ENCODE measurements at places on chromosomes 12 and 14.

DNA sequence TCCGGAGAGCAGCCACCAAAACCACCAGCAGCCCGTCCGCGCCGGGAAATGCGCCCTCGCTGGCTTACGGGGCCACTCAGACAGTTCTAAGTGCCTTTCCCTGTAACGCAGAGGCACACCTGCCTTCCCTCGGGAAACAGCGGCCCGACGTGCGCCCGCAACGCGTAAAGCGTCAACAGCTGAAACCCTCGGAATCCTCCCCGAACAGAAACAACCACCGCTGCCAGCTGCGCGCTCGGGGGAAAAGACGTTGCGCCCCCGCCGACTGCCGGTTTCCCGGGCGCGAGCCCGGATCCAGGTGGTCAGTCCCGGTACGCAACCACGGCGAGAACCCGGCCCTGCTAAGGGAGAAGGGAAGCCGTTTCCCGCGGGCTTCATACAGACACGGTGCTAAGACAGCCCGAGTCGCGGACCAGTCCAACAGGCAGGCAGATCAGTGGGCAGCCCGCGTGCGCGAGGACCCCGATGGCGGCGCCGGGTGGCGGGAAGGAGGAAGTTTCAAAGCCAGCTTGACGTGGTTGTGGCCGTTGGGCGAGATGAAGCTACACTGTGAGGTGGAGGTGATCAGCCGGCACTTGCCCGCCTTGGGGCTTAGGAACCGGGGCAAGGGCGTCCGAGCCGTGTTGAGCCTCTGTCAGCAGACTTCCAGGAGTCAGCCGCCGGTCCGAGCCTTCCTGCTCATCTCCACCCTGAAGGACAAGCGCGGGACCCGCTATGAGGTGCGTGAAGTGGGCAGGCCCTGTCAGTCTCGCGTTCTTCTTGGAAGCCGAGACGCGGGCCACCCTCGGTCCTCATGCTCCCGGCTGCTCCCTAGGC is at the start of gene LRR1:
Gene LRR1 (plus strand): TSS at position 456 of the 816 bp plus-strand sequence. CDS start 81 bp downstream, at position 537.
- peak; percentile 57 for DNase-seq

GRCh38 chr12:14473707-14474287 is 93.9 kb downstream of the PLBD1 start:
- no peak for DNase-seq

DNA sequence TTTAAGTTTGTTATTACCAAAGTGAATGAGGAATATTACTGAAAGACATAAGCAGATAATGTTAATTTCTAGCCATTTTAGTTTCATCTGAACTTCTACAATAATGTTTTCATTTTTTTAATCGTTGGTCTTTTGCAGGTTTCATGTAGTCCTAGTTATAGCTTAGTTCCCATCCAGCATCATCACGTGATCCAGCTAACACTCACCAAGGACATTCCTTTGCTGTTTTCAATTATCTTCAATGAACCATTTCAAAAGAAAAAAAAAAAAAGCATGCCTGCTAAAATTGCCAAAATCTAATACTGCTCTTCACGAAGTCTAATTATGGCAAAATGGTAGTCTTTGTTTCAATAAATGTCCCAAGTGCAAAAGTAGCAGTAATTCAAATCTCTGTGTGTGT is 187.7 kb upstream of the ATXN7L3B start:
- DNase-seq: no peak

GRCh38 chr12:27462151-27462694 is 15.7 kb downstream of the SMCO2 start:
- no peak for DNase-seq

- DNase-seq: no peak
Measured at GRCh38 chr14:96895658-96896271, 98.6 kb downstream of the VRK1 start.

DNA sequence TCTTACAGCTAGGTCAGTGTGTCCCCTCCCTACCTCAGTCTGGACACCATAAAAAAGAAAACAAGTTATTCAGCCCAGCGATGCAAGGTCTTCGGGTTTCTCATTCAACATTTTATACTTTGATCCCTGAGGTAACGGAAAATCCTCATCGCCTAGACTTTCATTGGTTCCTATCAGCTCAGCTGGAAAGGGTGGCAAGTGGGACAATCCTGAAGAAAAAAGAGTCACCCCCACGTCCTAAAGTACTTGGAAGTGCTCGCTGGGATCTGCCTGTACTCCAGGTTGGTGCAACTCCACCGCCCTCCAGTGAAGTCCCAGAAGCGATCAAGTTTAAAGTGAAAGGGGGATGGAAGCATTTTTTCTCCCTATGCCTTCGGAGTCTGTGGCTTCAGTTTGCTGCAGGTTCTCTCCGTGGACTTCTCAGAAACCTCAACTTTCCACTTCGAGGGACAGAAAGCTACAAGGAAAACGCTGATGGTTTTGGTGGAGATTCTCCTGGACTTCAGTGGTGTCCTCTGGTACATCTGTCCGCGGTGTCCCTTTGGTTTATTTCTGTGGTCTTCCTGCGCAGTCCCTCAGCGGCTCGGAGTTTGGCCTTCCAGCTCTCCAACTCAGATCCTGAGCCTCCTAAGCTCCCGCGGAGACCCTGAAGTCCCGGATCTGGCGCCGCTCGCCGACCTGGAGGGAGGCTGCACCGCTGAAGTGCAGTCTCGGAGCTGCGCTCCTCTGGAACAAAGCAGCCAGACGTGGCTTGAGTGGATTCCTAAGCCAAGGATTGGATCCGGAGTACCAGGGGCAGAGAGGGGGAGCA is 1.8 kb upstream of the LRFN5 start:
- no peak for DNase-seq

- DNase-seq: no peak
Measured at GRCh38 chr14:92040431-92041051, 682 bp upstream of the TRIP11 start.

- no peak for DNase-seq
Measured at GRCh38 chr12:127893895-127894609, 372.9 kb upstream of the TMEM132C start.

- no peak for DNase-seq
Measured at GRCh38 chr12:58629376-58629775, 290.9 kb downstream of the LRIG3 start.

DNA sequence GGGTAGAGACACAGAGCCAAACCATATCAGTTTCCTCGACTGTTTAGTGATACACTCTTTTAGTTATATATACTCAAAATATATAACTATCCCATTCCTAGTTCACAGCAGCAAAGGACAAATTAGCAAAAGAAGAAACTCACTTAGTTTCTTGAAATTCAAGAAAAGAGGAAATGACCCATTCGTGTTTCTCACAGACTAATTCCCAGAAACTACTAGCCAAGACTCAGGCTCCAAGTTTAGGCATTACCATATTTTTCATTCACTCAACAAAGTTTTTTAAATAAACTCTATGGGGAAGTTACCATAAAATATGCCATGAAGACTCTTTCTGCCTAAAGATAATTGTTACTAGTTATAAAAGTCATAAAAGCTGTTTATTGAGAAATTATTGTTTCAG is 152.3 kb upstream of the DAAM1 start:
- DNase-seq: no peak

GRCh38 chr12:108375986-108376663 is 37.0 kb upstream of the CMKLR1 start:
- no peak for DNase-seq

DNA sequence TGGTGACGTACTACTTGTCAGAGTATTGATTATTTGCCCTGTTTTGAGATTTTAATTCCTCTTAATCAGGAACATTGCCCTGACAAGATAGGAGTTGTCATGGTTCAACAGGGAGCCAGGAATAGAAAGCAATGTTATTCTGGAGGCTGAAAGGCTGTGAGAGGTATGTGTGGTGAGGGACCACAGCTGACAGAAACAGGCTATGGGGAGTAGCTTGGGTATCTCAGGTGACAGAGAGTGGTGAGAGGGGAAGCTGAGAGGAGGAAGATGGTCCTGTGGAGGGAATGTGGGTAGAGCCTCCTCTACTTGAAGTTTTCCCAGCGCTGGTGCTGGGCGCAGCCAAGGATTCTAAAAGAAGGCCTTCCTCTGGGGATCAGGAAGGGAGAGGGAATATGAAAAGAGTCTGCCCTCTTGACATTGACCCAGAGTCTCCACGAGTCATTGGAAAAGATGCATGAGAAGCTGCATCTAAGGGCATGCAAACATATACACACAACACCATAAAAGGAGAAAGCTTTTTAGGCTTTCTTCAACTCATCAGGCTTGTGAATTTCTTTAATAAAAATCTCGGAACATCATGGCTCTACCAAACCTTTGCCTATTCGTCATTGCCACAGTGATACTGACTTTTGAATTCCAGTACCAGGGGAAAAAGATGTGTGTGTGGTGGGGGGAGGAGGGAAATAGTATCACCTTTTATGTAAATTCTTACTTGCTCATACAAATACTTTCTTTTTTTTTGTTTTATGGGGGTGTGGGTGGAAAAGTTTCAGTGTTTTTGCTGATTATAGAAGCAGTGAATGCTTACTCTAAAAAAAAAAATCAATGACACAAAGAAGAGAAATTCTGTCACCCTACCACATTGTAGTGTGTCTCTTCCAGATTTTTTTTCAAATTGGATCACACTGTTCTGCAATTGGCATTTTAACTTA is 39.9 kb upstream of the DHRS7 start:
- no peak for DNase-seq

DNA sequence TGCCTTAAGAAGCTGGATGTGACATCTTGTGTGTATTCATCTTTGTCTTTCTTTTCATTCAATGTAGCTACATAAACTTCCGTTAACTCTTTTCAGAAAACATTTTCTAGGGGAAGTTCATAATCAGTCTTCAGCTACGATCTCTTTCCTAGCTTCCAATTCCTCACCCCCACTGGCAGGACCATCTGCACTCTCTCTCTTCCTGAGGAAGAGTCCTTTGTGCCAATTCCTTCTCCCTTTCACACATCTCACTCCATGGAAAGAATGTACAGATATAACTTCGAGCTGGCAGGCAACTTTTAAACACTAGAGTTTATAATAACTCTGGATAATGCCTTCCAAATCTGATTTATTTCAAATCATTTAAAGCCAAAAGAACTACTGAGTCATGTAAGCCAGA is 495.7 kb downstream of the GALC start:
- DNase-seq: no peak

DNA sequence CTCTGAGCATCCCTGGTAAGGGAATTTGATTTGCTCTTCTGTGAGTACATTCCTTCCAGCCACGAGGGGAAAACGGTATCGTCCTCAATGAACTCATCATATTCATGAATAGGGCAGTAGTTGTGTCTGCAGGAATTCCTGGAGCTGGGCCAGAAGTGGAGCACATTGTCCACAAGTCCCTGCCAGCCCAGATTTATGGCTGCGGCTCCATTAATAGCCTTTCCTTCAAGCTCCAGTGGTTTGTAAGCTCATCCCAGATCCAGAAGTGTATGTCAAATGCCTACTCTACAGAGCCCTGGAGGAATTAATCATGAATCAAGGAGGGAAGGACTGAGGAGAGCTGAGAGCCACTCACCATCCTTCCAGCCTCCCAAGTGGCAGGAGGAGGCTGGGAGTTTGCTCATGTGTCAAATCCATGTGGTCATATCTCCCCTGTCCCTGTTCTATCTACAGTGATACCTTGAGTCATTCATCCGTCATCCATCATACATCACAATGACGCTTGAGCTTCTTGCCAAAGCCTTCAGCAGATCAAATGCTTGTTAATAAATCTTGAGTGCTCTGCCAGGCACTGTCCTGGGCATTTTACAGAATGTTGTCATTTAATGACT is 65.5 kb downstream of the SVOP start:
- DNase-seq: no peak

GRCh38 chr12:102551186-102551585 is 70.8 kb upstream of the IGF1 start:
- no peak for DNase-seq

GRCh38 chr12:15837141-15837790 is 44.9 kb upstream of the STRAP start:
- no peak for DNase-seq

DNA sequence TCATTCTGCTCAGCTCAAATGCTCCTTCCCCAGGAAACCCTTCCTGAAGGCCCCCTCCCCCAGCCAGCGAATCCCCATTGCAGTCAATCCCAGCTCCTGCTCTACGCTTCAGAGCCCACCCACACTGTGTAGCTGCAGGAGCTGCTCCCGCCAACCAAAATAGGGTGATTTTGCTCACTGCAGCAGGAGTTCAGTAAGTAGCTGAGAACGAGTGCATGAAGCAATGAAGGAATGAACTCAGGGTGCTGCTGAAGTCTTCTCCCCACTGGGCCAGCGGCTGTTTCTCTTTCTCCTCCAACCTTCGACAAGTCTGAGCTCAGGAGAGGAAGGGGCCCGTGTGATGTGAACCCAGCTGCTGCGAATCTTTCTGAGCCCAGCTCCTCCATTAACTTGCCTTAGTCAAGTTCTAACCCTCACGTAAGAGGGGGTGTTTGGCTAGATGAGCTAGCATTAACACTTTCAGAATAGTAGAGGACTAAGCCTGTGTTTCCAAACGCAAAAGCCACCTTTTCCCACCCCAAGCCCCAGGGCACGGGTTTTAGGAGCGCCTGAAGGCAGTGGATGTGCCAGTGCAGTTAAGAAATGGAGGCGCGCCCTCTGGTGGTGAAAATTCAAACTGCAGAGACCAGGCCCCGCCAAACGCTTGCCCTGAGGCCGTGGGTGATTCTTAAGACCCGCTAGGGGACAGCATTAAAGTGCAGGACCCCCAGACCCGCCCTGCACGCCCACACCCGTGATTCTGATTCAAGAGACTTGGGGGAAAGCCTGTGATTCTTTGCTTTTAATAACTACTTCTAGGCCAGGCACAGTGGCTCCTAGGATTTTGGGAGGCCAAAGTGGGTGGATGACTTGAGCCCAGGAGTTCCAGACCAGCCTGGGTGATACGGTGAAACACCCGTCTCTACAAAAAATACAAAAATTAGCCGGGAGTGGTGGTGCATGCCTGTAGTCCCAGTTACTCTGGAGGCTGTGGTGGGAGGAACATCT is 11.9 kb upstream of the SERPINA4 start:
- DNase-seq: no peak

- DNase-seq: peak; percentile 27
Measured at GRCh38 chr14:55129428-55130195, 560 bp downstream of the LGALS3 start.

DNA sequence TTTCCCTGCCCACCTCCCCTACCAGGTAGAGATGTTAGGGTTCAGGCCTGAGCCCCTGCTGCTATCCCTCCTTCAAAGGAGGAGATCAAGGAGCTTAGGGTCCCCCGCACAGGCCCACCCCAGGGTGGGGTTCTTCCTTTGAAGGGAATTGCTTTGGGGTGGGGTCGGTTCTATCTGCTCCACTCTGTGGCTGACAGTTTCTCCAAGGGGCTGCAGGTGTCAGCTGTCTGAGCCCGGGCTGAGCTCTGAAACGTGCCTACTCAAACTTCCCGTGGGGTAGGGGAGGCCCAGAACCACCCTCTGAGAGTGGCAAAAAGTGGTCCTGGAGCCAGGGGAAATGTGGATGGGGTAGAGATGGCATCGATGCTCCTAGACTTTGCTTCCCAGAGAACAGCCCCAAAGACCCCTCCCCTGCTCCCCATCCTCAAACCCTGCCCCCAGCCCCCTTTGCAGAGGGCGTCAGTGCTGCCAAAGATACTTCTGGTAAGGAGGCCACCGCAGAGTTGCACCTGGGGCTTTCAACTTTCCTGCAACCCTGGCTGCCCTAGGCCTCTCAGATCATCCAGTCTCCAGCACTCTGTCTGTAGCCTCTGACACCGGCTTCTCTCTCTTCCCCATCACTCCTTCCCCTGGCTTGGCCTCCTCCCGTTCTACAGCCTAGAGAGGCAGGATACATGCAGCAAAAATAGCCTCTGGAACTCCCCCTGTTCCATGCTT is 6.3 kb upstream of the CD4 start:
- DNase-seq: no peak

- no peak for DNase-seq
Measured at GRCh38 chr14:100620255-100621100, 33.3 kb upstream of the BEGAIN start.

GRCh38 chr12:3533703-3534386 is 42.8 kb downstream of the PRMT8 start:
- no peak for DNase-seq
